ENCODE measurements at places on chromosomes 12 and 14. TPM values are rescaled to one million over a fixed set of nuclear protein-coding genes. Genes with fewer than 3 reads are reported as not detected.
A peak's percentile ranks its signal among the peaks of the same experiment; 100 is the strongest.

DNA sequence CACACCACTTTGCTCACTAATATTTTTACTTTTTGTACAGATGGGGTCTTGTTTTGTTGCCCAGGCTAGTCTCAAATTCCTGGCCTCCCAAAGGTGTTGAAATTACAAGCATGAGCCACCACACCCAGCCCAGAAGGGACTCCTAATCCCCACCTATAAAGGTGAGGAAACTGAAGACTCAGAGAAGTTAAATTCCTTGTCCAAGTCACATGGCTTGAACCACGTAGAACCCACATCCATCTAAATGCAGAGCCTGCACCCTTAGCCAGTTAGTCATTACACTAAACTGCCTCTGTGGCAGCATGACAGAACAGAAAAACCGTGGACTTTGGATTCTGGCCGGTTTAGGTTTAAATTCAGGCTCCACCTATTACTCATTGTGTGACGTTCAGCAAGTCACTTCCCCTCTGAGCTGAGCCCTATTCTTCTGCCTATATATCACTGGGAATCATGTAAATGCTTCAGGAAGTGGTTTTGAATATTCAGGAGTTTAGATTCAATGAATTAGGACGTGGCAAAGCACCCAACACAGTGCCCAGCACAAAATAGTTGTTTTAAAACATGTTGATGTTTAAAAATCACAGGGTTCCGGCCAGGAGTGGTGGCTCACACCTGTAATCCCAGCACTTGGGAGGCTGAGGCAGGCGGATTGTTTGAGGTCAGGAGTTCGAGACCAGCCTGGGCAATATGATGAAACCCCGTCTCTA lies 3.0 kb upstream of the CORO1C start:
- H3K27ac ChIP-seq = peak overlapping the region; percentile 53
- peaks cover 10% of the 10 kb centered on the region for H3K4me1 ChIP-seq
- peaks cover 3% of the 10 kb centered on the region for H3K36me3 ChIP-seq
- no peak overlapping the region for H3K4me3 ChIP-seq
- H3K27me3 ChIP-seq = no peaks in the 10 kb centered on the region

GRCh38 chr14:90499121-90499520 lies 102.3 kb downstream of the CALM1 start:
- no peaks in the 10 kb centered on the region for H3K36me3 ChIP-seq
- no peak for DNase-seq
- H3K27ac ChIP-seq = no peak overlapping the region

DNA sequence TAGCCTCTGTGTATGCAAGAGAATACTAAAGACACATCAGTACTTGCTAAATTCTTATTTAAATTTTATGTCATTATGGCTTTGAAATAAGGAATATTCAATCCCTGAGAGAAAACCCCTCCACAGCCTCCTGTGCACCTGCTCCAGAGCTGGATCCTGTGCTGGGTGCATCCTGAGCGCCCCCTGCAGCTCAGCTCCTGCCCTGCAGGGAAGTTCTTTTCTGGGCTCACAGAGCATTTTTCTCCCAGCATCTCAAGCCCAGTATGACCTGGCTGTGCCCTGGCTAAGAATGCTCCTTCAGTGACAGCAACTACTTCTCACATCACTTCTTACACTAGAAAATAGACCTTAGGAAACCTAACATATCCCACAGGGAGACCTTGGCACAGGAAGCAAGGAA lies 1211.7 kb downstream of the TMEM121 start:
- no peaks in the 10 kb centered on the region for H3K27me3 ChIP-seq
- H3K27ac ChIP-seq = no peak overlapping the region
- H3K36me3 ChIP-seq = no peaks in the 10 kb centered on the region
- DNase-seq = no peak
- no peaks in the 10 kb centered on the region for H3K4me1 ChIP-seq
- H3K4me3 ChIP-seq = no peak overlapping the region

GRCh38 chr14:29317423-29317822 lies 550.8 kb downstream of the FOXG1 start:
- DNase-seq = no peak
- no peaks in the 10 kb centered on the region for H3K4me1 ChIP-seq
- H3K27ac ChIP-seq = no peak overlapping the region
- H3K27me3 ChIP-seq = no peaks in the 10 kb centered on the region

DNA sequence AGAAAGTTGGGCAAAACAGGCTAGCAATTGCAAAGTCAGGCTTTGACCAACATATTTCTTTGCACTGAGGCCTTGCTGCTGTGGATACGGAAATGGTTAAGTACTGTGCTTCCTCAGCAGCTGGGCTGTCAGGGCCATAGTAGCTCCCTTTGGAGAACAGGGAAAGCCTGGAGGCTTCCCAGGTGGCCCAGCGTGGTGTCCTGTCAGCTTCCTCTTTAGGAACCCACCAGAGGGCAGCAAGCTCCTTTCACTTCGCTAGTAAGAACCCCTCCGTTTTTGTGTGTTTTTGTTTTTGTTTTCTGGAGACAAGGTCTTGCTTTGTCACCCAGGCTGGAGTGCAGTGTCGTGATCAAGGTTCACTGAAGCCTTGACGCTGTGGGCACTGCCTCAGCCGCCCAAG lies 1.7 kb upstream of the CFAP251 start:
- no peaks in the 10 kb centered on the region for H3K27me3 ChIP-seq
- no peak overlapping the region for H3K4me3 ChIP-seq
- H3K27ac ChIP-seq = 0 out of 3 replicates have a peak overlapping the region, but pooled peaks have one; percentile 5
- DNase-seq = no peak

GRCh38 chr12:106964526-106964925 lies 8.8 kb downstream of the TMEM263 start:
- no peaks in the 10 kb centered on the region for H3K27me3 ChIP-seq
- no peak overlapping the region for H3K4me3 ChIP-seq
- no peak for DNase-seq

- no peaks in the 10 kb centered on the region for H3K4me1 ChIP-seq
- no peak overlapping the region for H3K4me3 ChIP-seq
- H3K36me3 ChIP-seq = no peaks in the 10 kb centered on the region
- no peaks in the 10 kb centered on the region for H3K27me3 ChIP-seq
- DNase-seq = no peak
Measured at GRCh38 chr12:91271185-91271584, 88.6 kb upstream of the DCN start.

DNA sequence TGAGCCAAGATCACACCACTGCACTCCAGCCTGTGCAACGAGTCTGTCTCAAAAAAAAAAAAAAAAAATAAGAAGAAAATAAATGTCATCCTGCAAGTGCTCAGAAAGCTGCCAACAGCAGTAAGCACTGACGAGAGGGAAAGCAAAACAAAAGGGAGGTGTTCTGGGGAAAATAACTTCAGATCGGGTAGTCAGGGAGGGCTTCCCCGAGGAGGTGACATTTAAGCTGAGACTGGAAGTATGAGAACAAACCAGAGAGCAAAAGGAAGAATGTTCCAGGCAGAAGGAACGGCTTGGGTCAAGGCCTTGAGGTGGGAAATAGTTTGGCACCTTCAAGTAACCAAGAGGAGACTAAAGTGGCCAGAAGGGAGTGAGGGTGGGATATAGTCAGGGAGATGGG lies 4.7 kb upstream of the FAM222A start:
- no peaks in the 10 kb centered on the region for H3K36me3 ChIP-seq
- H3K4me3 ChIP-seq = no peak overlapping the region
- H3K27ac ChIP-seq = no peak overlapping the region
- no peak for DNase-seq
- peaks cover 14% of the 10 kb centered on the region for H3K4me1 ChIP-seq
- 0 out of 2 replicates have a peak, but pooled peaks cover 4% of the 10 kb centered on the region for H3K27me3 ChIP-seq

DNA sequence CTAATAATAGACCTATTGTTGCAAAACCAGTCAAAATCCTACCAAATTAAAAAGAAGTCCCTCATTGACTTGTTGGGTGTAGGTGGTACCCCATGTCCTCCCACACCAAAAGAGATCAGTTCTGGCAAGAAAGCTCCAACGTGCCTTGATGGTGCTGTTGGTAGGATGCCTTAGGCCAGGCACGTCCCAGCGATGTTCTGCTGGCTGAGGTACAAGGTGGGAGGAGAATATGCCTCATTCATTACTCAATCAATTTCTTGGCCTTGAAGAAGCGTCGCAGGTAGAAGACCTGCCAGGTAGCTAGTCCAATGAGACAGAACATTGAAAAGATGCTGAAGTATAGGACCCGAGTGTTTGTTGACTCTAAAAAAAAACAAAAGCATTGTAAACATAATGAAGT lies 7.8 kb upstream of the NEK9 start:
- H3K27me3 ChIP-seq = no peaks in the 10 kb centered on the region
- H3K4me1 ChIP-seq = no peaks in the 10 kb centered on the region
- DNase-seq = no peak
- no peak overlapping the region for H3K27ac ChIP-seq
- no peak overlapping the region for H3K4me3 ChIP-seq

- no peaks in the 10 kb centered on the region for H3K36me3 ChIP-seq
- no peaks in the 10 kb centered on the region for H3K27me3 ChIP-seq
- no peak overlapping the region for H3K4me3 ChIP-seq
- DNase-seq = no peak
Measured at GRCh38 chr12:3496957-3497356, 6.0 kb downstream of the PRMT8 start.

- no peaks in the 10 kb centered on the region for H3K4me1 ChIP-seq
- no peaks in the 10 kb centered on the region for H3K27me3 ChIP-seq
- no peak for DNase-seq
- H3K36me3 ChIP-seq = no peaks in the 10 kb centered on the region
- H3K4me3 ChIP-seq = no peak overlapping the region
Measured at GRCh38 chr14:101057394-101057793, 153.9 kb upstream of the RTL1 start.

GRCh38 chr14:85597701-85598100 lies 67.8 kb downstream of the FLRT2 start:
- DNase-seq = no peak
- no peak overlapping the region for H3K27ac ChIP-seq
- no peak overlapping the region for H3K4me3 ChIP-seq
- H3K36me3 ChIP-seq = no peaks in the 10 kb centered on the region

GRCh38 chr14:95215094-95215725 lies 57.9 kb upstream of the DICER1 start:
- no peak overlapping the region for H3K4me3 ChIP-seq
- peaks cover 31% of the 10 kb centered on the region for H3K27me3 ChIP-seq
- no peak for DNase-seq

- H3K27ac ChIP-seq = no peak overlapping the region
- DNase-seq = peak; percentile 17
- no peak overlapping the region for H3K4me3 ChIP-seq
- H3K4me1 ChIP-seq = no peaks in the 10 kb centered on the region
- H3K36me3 ChIP-seq = no peaks in the 10 kb centered on the region
- no peaks in the 10 kb centered on the region for H3K27me3 ChIP-seq
Measured at GRCh38 chr14:60184905-60185555, 19.8 kb upstream of the DHRS7 start.

GRCh38 chr12:6045438-6045837 lies 79.0 kb downstream of the VWF start:
- H3K27me3 ChIP-seq = peaks cover 4% of the 10 kb centered on the region
- no peak overlapping the region for H3K4me3 ChIP-seq
- H3K36me3 ChIP-seq = no peaks in the 10 kb centered on the region
- no peak overlapping the region for H3K27ac ChIP-seq
- H3K4me1 ChIP-seq = no peaks in the 10 kb centered on the region

- H3K36me3 ChIP-seq = peaks cover 86% of the 10 kb centered on the region
- no peak overlapping the region for H3K27ac ChIP-seq
- no peaks in the 10 kb centered on the region for H3K4me1 ChIP-seq
- H3K4me3 ChIP-seq = no peak overlapping the region
Measured at GRCh38 chr12:75505706-75506312, 5.6 kb downstream of the KRR1 start.

GRCh38 chr14:101022916-101023435 lies 119.5 kb upstream of the RTL1 start:
- H3K27ac ChIP-seq = no peak overlapping the region
- no peaks in the 10 kb centered on the region for H3K36me3 ChIP-seq
- H3K4me3 ChIP-seq = no peak overlapping the region
- no peaks in the 10 kb centered on the region for H3K4me1 ChIP-seq

GRCh38 chr12:92485351-92486348 lies 217.1 kb upstream of the PLEKHG7 start:
- H3K27me3 ChIP-seq = no peaks in the 10 kb centered on the region
- DNase-seq = no peak
- no peaks in the 10 kb centered on the region for H3K36me3 ChIP-seq
- no peaks in the 10 kb centered on the region for H3K4me1 ChIP-seq

- H3K27ac ChIP-seq = no peak overlapping the region
- no peak for DNase-seq
- no peaks in the 10 kb centered on the region for H3K4me1 ChIP-seq
- H3K27me3 ChIP-seq = peaks cover 8% of the 10 kb centered on the region
Measured at GRCh38 chr14:76904100-76904739, 78.0 kb downstream of the LRRC74A start.

- H3K27ac ChIP-seq = peak overlapping the region; percentile 90
- no peak overlapping the region for H3K4me3 ChIP-seq
- no peak for DNase-seq
- H3K27me3 ChIP-seq = no peaks in the 10 kb centered on the region
- H3K36me3 ChIP-seq = no peaks in the 10 kb centered on the region
- peaks cover 28% of the 10 kb centered on the region for H3K4me1 ChIP-seq
Measured at GRCh38 chr12:108121320-108121719, 7.8 kb upstream of the WSCD2 start.

DNA sequence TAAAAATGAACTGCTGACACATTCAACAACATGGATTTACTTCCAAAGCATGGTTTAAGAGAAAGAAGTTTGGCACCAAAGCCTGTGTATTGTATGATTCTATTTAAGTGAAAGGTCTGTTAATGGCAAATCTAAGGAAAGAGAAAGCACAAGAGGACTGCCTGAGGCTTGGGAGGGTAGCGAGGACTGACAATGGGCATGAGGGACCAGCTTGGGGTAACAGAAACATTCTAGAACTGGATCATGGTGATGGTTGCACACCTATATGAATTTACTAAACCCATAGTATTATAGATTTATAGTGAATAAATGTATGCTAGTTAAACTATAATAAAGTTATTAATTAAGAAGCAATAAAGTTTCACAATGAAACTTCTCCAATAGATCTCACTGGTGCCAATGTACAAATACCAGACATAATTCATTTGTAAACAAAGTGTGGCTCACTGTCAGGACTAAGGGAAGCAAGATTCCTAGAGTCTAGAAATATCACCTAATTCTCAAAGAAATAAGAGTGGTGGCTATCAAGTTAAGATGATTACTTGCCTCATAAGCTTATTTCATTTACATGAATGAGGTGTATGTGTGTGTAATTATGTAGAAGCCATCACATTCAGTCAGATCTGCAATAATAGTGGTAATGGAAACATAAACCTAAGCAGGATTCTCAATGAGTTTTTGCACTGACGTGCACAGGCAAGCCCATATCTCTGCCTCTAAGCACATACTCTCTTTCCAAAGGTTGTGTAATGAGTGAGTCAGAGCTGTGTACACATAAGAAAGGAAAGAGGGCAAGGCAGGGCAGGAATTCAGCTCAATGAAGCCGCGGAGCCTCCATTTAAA lies 353.4 kb downstream of the KCNH5 start:
- no peaks in the 10 kb centered on the region for H3K27me3 ChIP-seq
- H3K36me3 ChIP-seq = no peaks in the 10 kb centered on the region
- no peak overlapping the region for H3K4me3 ChIP-seq
- no peaks in the 10 kb centered on the region for H3K4me1 ChIP-seq
- DNase-seq = no peak

RTN1 gene
- total RNA-seq = not detected

TAS2R9 gene
- total RNA-seq = not detected

ESRRB gene
- total RNA-seq = 24.7 TPM

FAM234B gene
- 2.3 TPM for total RNA-seq

ACSM4 gene
- total RNA-seq = not detected

ZFYVE26 gene
- 9.1 TPM for total RNA-seq

CCND2 gene
- total RNA-seq = 99.3 TPM

C12orf60 gene
- total RNA-seq = 1.5 TPM

A2ML1 gene
- total RNA-seq = not detected

HOXC12 gene
- 0.27 TPM for total RNA-seq

NOVA1 gene
- total RNA-seq = not detected

TAS2R42 gene
- total RNA-seq = not detected

ACACB gene
- 2.8 TPM for total RNA-seq

TMEM30B gene
- 0.04 TPM for total RNA-seq

IPO8 gene
- total RNA-seq = 37.4 TPM

All from K562 (cell line).